Neuronal stem cell (in vitro differentiated cells): ENCODE measurements at places on chromosomes 7 and 10.

DNA sequence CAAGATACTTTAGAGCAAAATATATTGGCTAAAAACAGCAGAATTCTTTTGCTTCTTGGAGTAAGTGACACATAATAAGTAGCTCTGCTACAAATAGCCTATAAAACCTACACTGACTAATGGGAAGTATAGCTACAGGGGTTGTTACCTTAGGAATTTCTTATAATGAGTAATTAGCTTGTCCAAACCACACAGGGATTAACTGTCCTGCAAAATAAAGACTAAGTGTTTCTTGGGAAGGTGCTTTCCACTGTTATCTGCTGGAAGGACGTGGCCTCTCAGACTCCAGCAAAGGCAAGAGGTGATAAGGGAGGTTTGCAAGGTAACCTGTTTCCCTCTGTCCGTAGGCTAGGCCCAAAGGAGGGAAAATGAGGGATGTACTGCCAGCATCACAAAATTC, 302.4 kb downstream of the DOCK4 start:
- no peak overlapping the region for H3K27ac ChIP-seq
- DNase-seq: no peak
- no peak overlapping the region for H3K4me3 ChIP-seq
- H3K4me1 ChIP-seq: peaks cover 2% of the 10 kb centered on the region
- no peaks in the 10 kb centered on the region for H3K27me3 ChIP-seq

- peak overlapping the region; percentile 93 for H3K4me3 ChIP-seq
- H3K27me3 ChIP-seq: no peaks in the 10 kb centered on the region
These were observed 870 bp downstream of the FZD1 start for GRCh38 chr7:91264924-91265681.

DNA sequence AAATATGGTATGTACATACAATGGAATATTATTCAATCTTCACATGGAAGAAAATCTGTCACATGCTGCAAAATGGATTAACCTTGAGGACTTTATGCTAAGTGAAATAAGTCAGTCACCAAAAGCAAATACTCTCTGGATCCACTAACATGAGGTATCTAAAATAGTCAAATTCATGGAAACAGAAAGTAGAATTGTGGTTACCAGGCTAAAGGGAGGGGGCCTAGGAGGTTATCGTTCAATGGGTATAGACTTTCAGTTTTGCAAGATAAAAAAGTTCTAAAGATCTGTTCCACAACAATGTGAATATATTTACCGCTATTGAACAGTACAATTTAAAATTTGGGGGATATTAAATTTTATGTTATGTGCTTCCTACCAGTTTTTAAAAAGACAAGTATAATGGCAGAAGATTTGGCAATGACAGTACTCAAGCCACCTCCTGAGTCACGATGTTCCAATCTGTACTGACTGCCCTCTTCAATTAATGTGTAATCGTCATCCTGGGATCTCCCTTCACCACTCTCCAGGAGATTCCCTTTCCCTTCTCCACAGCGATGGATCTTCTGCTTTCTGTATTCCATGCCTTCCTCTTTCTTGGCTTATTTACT, 32.3 kb upstream of the IL6 start:
- no peak for DNase-seq
- no peaks in the 10 kb centered on the region for H3K4me1 ChIP-seq
- no peaks in the 10 kb centered on the region for H3K27me3 ChIP-seq
- no peaks in the 10 kb centered on the region for H3K36me3 ChIP-seq
- no peak overlapping the region for H3K4me3 ChIP-seq

GRCh38 chr10:47287365-47287802, 12.6 kb upstream of the GDF10 start:
- peaks cover 3% of the 10 kb centered on the region for H3K4me1 ChIP-seq
- H3K4me3 ChIP-seq: no peak overlapping the region
- H3K27me3 ChIP-seq: peaks cover 5% of the 10 kb centered on the region
- no peak overlapping the region for H3K27ac ChIP-seq
- H3K36me3 ChIP-seq: no peaks in the 10 kb centered on the region
- DNase-seq: no peak

GRCh38 chr10:36700123-36700522, 425.3 kb upstream of the ANKRD30A start:
- no peak overlapping the region for H3K27ac ChIP-seq
- peaks cover 2% of the 10 kb centered on the region for H3K4me1 ChIP-seq
- DNase-seq: no peak
- H3K36me3 ChIP-seq: no peaks in the 10 kb centered on the region

DNA sequence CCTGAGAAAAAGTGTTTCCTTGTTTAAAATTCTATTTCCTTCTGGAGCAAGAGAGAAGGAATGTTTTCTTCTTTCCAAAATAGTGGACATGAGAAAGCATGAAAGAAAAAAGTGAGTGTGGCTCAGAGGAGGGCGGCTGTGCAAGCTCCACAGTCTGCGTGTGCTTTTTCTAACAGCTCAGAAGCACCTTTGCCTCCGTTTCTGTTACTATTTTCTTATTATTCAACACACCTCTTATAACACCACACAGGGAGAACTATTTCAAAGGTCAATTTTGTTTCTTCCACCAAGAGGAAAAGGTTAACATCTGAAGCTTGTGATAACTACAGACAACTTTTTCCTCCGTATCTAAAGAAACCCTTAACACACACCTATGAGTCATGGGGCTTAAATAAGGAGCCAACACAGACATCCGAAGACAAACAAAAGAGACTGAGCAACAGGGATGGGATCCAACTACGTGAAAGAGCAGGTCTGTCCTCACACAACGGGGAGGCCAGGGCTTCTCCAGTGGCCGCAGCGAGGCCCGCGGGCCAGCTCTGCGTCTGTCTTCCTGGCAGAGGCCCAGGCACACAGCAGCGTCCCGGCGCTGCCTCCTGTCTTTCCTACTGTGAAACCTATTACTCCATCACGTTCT, 36.2 kb upstream of the NCAPG2 start:
- no peaks in the 10 kb centered on the region for H3K4me1 ChIP-seq
- H3K27ac ChIP-seq: no peak overlapping the region
- peaks cover 22% of the 10 kb centered on the region for H3K36me3 ChIP-seq
- no peak for DNase-seq
- no peaks in the 10 kb centered on the region for H3K27me3 ChIP-seq

DNA sequence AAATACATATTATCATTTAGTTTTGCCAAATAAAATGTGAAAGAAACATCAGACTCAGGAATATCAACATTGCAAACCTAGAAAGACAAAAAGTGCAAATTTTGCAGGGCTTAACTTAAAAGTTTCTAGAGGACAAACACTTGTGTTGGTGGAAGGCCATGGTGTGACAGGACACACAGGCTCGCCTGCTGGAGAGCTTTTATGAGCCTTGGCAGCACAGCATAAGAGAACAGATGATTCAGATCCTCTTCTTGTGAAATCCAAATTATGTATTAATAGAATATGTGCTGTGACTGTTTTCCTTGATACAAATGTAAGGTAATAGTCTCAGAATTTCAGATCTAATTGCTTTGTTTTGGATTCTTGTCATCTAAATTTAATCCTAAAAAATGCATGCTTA, 72.9 kb upstream of the ABCB5 start:
- H3K27ac ChIP-seq: no peak overlapping the region
- no peak for DNase-seq
- no peaks in the 10 kb centered on the region for H3K36me3 ChIP-seq
- H3K4me3 ChIP-seq: no peak overlapping the region
- H3K27me3 ChIP-seq: no peaks in the 10 kb centered on the region
- no peaks in the 10 kb centered on the region for H3K4me1 ChIP-seq

DNA sequence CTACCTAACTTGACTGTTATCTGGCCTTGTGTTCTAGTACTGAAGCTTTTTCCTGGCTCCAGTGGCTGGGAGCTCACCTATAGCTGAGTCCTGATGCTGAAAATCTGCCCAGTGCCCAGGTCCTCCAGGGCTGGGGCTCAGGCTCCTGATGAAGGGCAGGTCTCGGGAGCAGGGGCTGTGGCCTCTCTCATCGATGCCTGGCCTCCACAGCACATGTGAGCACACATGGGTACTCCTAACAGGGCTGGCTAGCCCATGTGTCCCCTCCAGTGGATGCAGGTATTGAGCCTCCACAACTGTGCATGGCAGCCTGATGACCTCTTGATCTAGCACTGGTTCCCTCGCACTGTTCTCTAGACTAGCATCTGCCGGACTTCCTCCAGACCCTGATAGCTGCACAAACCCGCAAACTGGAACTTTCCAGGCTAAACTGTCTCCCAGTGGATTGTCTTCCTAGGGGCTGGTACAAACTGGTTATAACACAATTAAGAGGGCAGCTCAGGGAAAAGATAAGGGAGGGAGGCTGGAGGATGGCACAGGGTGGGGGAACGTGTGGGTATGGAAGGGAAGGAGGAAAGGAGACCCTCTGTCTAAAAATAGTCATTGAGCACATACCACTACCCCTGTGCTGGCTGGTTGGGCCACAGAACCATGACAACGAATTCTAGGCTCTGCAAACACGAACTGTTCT, 35.1 kb downstream of the PLAC9 start:
- DNase-seq: no peak
- H3K4me3 ChIP-seq: no peak overlapping the region
- no peaks in the 10 kb centered on the region for H3K36me3 ChIP-seq
- H3K4me1 ChIP-seq: no peaks in the 10 kb centered on the region

DNA sequence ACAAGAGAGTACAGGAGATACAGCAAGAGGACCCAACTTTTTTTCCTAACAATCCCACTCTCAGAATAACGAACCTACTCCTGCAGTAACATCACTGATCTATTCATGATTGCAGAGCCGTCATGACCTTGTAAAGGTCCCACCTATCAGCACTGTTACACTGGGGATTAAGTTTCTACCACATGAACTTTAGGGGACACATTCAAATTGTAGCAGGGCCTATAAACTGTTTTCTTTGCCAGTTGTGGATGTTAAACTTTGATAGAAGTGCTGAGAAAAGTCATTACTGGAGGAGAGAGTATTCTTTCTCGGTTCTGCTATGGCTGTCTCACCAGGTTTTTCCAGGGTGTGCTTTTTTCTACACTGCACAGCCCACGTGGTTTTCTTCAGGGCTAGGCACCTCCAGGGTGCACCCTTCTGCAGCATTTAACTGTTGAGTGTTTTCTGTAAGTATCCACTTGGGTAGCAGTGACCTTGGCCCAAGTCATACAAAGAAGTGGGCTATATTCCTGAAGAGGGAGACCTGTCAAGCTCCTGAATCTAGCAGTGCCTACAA, 131.6 kb upstream of the AHR start:
- H3K27me3 ChIP-seq: no peaks in the 10 kb centered on the region
- no peaks in the 10 kb centered on the region for H3K4me1 ChIP-seq
- H3K4me3 ChIP-seq: no peak overlapping the region
- DNase-seq: no peak
- no peaks in the 10 kb centered on the region for H3K36me3 ChIP-seq

DNA sequence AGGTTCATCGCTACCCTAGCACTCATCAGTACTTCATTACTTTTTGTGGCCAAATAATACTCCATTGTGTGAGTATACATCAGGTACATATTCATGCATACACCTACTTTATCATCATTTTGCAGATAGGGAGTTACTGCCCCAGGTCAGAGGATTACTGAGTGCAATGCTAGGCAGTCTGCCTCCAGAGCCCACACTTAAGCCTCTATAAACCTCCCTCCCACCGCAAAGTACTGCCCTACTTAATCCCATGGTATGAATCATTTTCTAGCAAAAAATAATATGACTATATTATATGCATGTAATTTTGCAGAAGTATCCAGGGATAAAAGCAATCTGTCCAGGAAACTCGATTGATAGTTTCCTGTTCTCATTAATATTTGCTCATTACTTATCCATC, 194.3 kb downstream of the GRID1 start:
- H3K36me3 ChIP-seq: no peaks in the 10 kb centered on the region
- H3K4me1 ChIP-seq: peaks cover 5% of the 10 kb centered on the region
- no peak overlapping the region for H3K4me3 ChIP-seq
- no peak for DNase-seq
- H3K27me3 ChIP-seq: no peaks in the 10 kb centered on the region

DNA sequence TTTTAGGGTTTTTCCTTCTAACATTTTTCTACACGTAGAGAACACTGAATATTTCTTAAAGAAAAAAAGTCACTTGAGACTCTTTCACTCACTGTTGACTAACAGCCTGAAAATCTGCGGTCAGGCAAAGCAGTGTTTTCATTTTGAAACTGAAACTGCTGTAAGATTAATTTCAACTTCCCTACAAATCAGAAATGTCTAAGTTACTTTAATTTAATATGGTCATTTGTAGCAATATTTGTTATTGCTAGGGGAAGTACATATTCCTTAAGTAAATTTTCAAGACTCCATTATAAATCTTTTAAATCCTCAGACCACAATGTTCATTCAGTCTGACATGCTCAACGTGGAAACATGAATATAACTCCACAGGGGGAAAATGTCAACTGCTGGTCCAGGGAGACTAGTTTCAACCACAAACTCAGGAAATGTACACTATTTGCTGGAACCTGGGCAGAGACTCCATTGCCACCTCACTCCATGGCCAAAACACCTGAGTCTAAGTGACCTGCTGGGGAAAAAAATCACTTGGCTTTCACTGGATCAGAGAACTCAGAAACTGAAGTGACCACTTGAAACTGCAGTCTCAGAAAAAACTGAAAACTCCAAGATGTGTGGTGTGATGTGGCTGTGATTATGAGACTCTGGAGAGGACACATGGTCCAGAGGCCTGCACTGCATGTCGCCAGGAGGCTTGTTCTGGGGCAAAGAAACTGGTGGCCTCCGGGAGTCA, 161.2 kb downstream of the TAX1BP1 start:
- H3K4me1 ChIP-seq: peaks cover 6% of the 10 kb centered on the region
- no peak overlapping the region for H3K27ac ChIP-seq
- H3K36me3 ChIP-seq: no peaks in the 10 kb centered on the region
- no peak overlapping the region for H3K4me3 ChIP-seq

GRCh38 chr7:100568176-100568895, 5.4 kb downstream of the SAP25 start:
- no peak overlapping the region for H3K27ac ChIP-seq
- no peak overlapping the region for H3K4me3 ChIP-seq
- H3K4me1 ChIP-seq: peaks cover 51% of the 10 kb centered on the region
- peaks cover 13% of the 10 kb centered on the region for H3K27me3 ChIP-seq
